Renal pelvis (tissue), 12 donors: ENCODE measurements at places on chromosomes 11 and 22. TPM values are rescaled to one million over a fixed set of nuclear protein-coding genes. Genes with fewer than 3 reads are reported as not detected.

- DNase-seq: no peak
These were observed 32.5 kb upstream of the CFAP300 start for GRCh38 chr11:102014756-102015155.

DNA sequence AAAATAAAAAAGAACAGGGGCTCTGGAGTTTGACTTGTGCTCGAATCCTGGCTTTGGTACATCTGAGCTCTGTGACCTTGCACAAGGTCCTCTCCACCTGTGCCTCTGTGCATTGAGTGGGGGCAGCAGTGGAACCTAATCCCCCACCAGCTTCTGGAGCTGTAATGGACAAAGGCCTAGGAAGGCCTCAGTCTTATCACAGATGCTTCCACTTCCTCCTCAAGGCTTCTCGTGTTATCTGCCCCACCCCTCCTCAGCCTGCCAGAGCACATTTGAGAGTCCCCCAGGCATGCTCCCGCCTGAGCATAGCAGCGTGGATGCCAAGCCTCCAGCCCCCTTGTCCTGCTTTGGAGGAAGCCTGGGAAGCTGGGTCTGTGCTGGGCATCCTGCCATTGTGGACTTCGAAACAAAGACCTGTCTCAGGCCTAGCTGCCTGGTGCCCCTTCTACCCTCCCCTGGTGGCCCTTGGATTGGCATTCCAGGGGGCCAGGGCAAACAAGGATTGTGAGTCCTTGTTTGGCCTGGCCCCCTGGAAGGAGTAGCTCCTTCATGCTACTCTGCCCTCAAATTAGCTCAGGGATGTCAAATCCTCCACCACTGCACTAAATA, 15.0 kb downstream of the SLC35E4 start:
- no peak for DNase-seq

DNA sequence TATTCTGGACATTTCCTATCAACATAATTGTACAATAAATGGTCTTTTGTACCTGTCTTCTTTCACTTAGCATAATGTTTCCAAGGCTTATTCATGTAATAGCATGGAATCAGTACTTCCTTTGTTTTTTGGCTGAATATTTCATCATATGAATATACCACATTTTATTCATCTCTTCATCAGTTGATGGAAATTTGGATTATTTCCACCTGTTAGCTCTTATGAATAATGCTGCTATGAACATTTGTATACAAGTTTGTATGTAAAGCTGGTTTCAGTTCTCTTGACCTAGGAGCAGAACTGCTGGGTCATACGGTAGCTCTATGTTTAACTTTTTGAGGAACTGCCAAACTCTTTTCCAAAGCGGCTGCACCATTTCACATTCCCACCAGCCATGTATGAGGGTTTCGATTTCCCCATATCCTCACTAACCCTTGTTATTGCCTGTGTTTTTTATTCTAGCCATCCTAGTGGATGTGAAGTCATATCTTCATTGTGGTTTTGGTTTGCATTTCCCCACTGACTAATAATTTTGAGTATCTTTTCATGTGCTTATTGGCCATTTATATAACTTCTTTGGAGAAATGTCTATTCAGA, 20.9 kb downstream of the EXT2 start:
- no peak for DNase-seq

- DNase-seq: no peak
These were observed 36.0 kb downstream of the COMMD9 start for GRCh38 chr11:36253238-36253637.

GRCh38 chr11:19703211-19703610, 9.4 kb upstream of the NAV2 start:
- DNase-seq: no peak

The IL18 gene
- polyA plus RNA-seq: 9.5 TPM
